Hematopoietic multipotent progenitor cell treated with erythropoietin and hydrocortisone succinate and interleukin-3 and kit ligand, for 6 days (in vitro differentiated cells): ENCODE measurements at places on chromosomes 12 and 14.

GRCh38 chr14:91614187-91614586, 104.1 kb upstream of the PPP4R3A start:
- DNase-seq, result peak; percentile 42

- DNase-seq, result no peak
Observed at GRCh38 chr12:11183011-11183410, 3.7 kb downstream of the TAS2R42 start.

GRCh38 chr12:67594888-67595287, 53.7 kb upstream of the DYRK2 start:
- peak; percentile 8 for DNase-seq

- no peak for DNase-seq
Observed at GRCh38 chr14:29815016-29815674, 112.5 kb downstream of the PRKD1 start.

DNA sequence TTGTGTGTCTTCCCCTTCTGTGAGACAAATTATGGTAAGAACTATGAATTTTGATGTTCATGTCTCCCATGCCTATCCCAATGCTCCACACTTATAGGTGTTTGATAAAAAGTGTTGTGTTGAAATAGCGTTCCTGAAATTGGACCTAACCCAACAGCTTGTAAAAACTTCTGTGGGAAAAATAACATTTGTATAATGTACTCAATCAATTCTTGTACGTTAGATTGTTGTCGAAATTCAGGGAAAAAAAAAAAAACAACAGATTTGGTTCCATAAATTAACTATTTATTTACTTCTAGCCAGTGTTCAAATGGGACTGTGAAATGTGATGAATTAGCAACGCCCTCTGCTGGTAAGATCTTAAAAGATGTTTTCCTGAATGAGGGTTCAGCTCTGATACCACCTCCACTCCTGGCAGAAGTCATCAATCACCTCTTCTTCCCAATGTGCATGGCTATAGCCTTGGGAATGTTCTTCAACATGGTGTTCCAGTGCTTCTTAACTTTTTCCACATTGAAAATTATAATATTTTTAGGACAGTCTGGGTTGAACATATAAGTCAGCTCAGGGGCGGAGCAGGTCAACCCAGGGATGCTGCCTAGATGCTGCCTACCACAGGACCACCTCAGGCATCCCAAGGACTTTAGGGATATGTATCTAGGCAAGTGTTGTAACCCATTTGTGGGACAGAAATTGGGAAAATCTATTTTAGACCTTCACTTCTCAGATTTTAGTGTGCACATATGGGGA, 170.6 kb downstream of the OTOGL start:
- DNase-seq, result peak; percentile 75

DNA sequence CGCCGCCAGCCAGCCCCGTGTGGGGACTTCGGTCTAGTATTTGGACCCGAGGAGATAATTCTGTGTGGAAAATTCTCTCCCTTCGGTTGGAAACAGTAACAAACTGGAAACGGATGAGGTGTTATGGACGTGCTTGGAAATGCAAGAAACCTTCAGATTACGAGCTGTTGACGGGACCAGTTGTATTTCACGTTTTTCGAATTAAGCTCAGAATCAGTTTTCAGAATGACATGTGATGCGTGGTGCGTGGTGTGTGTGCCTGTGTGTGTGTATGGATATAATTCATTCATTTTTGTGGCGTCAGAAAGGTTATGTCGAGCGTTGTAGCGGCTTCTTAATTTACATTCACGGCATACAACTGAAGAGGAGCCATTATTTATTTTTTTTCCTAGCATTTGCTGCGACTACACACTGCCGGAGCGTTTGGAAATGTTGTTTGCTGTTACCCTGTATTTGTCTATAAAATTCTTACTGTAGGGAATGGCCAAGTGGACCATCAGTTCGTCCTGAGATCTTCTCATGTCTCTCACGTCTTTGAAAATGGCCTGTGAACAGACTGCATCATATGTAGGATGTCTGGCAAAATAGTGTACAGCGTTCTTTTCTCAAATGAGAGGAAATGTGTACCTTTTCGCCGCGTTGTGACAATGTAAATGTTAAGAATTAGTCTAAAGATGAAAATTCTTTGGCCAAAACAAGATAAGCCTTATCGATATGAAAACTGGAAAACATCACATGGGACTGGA, 1.3 kb downstream of the TRAF3 start:
- DNase-seq, result peak; percentile 57

- DNase-seq, result peak; percentile 70
Observed at GRCh38 chr12:55642267-55642666, 5.6 kb downstream of the OR10P1 start.

DNA sequence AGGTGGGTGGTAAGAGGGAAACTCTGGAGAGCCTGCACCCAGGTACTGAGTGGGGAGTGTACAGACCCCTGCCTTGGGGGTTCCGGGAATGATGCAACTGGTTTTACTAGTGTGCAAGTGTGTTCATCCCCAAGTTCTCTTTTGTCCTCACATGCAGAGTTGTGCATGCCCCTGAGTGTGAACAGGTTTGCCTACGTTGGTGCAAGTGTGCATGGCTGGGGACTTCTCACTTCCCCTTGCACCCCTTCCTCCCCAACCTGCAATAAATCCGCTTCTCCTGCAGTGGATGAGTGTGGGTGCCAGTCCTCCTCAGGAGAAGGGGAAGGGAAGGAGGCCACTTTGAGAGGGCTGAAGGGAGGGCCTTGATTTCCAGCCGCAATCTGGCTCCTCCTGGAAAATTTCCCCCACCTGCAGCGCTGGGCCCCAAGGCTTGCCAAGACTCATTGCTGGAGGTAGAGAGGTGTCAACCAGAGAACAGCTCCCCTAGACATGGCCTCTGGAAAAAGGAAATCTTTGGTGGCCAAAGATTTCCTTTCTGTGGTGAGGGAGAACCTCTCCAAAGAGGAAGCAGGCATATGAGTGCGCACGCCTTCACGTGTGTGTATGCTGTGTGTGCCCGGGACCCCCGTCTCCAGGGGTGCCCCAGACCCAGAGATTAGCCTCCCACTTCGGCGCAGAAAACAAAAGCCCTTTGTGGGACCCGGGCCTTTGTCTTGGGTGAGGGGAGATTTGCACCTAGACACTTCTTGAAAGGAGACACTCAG, 5.5 kb downstream of the AQP2 start:
- no peak for DNase-seq

- DNase-seq, result peak; percentile 92
Observed at GRCh38 chr12:110826592-110827200, 20.1 kb upstream of the CCDC63 start.

GRCh38 chr12:130920723-130921381, 32.9 kb upstream of the ADGRD1 start:
- DNase-seq, result no peak

GRCh38 chr12:6573001-6573400, 4.9 kb upstream of the NOP2 start:
- no peak for DNase-seq

- no peak for DNase-seq
Observed at GRCh38 chr14:75917322-75917945, 64.4 kb downstream of the TGFB3 start.

GRCh38 chr14:70188659-70189455, at the start of gene SLC8A3:
Gene SLC8A3 (minus strand): TSS chr14:70188951. CDS start chr14:70168422, 20,529 bp downstream.
- peak; percentile 85 for DNase-seq

GRCh38 chr14:35123388-35123703, 994 bp downstream of the PRORP start:
- no peak for DNase-seq

DNA sequence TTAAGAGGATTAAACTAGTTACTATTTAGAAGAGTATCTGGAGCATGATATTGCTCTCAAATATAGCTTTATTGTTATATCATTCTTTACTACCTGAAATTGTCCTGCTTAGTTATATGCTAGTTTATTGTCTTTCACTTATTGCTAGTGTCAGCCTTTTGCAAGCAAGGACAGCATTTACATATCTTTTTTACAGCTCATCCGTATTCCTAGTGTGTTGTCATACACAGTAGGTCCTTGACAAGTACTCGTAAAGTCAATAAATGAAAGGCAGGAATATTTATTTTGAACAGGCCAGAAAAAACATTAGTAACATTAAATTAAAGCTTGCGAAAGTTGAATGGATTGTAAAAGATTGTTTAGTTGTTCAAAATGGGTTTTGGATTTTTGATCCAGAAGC, 35.0 kb downstream of the CRADD start:
- DNase-seq, result no peak

- DNase-seq, result peak; percentile 15
Observed at GRCh38 chr12:39617887-39618286, 1.7 kb downstream of the ABCD2 start.

GRCh38 chr14:28653521-28653920, 113.1 kb upstream of the FOXG1 start:
- no peak for DNase-seq

DNA sequence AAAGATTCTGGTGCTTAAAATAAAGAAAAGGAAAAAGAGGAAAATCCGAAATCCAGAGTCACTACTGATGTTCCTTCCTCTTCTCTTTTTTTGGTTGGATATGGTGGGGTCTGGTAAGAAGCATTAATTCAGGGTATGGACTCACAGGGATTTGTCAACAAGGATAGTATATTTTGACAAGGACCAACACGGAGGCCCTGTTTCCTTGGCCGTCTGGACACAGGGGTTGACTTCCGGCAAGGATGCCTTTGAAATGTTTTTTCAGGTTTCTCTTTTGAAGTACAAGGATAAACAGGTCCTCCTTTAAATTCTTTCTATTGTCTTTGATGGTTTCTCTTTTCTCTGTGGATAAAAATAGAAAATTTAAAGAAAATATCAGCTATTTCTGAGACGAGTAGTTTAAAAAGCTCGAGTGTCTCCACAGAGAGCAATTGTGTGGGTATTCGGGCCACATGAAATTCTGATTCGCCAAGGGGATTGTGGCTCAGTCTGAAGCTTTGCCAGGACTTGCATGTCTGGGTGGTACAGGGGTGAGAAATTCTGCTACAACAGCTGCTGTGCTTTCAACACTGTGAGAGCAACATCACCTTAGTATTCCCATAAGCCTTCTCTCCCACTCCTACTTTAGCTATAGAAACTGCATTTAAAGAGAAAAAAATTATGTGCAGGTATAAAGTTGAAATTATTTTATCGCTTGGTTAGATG, 88.5 kb upstream of the CSRP2 start:
- DNase-seq, result no peak

- DNase-seq, result no peak
Observed at GRCh38 chr12:124819080-124819479, 44.6 kb downstream of the SCARB1 start.

DNA sequence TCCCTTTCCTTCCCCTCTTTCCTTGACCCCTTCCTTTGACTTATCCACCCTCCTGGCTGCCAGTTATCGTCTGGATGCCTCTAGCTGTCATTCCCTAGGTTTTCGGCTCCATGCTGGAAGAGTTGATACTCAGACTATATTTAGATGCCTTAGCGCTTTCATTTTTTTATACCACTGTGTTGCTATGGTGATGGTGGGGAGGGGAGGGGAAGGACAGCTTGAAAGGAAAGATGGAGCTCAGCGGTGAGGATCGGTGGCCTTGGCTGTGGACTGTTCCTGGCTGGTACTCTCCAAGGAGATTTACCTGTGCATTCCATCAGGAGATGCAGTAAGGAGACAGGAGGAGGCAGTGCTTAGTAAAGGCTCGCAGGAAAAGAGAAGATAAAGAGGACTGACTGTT, 108.7 kb downstream of the SLC8A3 start:
- no peak for DNase-seq

- no peak for DNase-seq
Observed at GRCh38 chr14:77909911-77910310, 110.0 kb downstream of the ADCK1 start.

DNA sequence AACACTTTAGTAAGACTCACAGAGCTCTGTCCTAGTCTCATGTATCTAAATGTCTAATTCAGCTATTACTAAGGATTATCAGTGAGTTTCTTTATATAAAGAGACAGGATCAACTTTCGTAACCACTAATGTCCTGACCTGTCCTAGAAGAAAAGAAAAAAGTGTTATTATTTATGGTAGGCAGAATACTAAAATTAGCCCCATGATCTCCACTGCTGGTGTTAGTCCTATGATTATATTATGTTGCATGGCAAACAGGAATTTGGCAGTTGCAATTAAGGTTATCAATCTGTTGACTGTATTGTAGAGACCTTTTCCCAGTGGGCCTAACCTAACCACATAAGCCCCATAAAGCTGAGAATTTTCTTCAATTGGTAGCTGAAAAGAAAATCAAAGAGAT, 132.9 kb upstream of the DIO2 start:
- no peak for DNase-seq

- DNase-seq, result no peak
Observed at GRCh38 chr14:68014771-68015170, 195.2 kb downstream of the RAD51B start.

GRCh38 chr14:27050208-27050607, 452.4 kb upstream of the NOVA1 start:
- DNase-seq, result no peak

DNA sequence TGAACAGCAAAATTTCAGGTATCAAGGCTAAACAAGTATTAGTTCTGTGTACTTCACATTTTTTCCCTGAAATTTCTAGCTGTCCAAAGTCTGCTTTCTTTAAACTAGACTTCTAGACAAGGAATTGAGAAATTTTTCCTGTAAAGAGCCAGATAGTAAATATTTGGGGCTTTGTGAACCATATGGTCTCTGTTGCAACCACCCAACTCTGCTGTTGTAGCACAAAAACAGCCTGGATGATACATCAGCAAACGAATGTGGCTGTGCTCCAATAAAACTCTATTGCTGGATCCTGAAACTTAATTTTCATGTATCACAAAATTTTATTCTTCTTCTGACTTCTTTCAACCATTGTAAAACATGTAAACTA, 96.0 kb upstream of the SLC38A4 start:
- DNase-seq, result no peak

GRCh38 chr14:60116181-60116580, 24.5 kb downstream of the PCNX4 start:
- DNase-seq, result no peak

DNA sequence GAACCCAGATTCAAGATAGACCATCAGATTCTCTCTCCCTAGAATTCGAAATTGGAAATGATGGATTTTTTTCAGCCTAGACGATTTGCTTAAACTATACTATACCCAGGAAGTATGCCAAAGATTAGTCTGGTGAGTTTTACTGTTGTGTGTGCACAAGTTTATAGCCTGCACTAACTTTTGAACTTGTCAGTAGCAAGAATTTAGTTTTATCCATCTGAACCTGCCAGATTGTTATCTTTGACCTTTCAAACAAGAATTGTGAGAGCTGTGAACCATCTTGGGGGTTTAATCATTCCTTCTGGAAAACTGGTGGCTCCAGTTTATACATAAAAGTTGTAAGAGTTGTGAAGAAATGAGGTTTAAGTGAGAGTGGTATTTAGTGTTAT, 243.5 kb upstream of the DAAM1 start:
- DNase-seq, result no peak
